ENCODE measurements at places on chromosomes 2 and 18.

DNA sequence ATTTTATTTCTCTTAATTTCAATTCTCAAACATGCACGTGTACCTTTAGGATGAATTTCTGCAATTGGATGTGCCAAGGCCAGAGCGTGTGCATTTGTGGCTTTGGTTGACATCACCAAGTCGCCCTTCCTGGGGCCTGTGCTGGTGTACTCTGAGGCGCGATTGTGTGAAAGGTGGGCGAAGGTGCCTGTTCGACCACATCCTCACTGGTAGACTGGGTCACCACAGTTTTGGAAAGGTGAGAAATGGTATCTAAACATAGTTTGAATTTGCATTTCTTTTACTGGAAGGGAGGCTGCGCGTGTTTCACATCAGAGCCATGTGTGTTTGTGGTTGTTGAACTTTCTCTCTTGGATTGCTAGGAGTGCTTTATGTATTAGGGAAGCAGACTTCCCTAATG, 89.8 kb downstream of the LDLRAD4 start:
- no peak for DNase-seq

DNA sequence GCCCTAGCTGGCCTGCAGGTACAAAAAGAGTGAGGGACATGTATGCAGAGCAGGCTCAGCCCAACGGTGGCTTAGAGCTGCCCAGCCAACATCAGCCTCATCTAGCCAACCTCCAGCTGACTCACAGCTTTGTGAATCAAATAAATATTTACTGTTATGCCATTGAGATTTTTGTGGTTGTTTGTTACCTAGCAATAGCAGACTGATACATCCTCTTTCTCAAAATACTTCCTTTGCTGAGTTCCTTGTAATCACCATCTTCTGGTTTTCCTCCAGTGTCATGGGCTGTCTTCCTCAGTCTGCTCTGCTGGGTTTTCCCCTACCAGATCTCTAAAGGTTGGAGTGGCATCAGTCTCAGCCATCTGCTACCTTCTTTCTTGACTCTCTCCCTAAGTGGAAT, 126.6 kb upstream of the SLC1A4 start:
- DNase-seq: no peak

DNA sequence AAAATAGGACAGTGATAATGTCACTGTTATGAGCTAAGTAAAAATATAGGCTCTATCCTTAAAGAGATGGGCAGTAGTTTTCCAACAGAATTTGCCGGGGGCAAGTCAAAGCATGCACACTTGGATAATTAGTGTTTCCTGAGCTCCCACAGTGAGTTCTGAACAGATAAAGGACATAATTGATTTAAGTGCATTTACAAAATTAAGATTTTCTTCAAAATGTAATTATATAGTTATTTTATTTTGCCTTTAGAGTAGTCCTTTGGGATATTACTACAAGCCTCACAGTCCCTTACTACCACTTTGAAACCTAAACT, 107.6 kb downstream of the RAPGEF4 start:
- no peak for DNase-seq

GRCh38 chr2:207123335-207123744, 42.4 kb downstream of the KLF7 start:
- no peak for DNase-seq

GRCh38 chr2:237310515-237311114, 103.3 kb downstream of the COL6A3 start:
- DNase-seq: no peak

GRCh38 chr2:148577845-148578492, 66.6 kb upstream of the EPC2 start:
- no peak for DNase-seq

DNA sequence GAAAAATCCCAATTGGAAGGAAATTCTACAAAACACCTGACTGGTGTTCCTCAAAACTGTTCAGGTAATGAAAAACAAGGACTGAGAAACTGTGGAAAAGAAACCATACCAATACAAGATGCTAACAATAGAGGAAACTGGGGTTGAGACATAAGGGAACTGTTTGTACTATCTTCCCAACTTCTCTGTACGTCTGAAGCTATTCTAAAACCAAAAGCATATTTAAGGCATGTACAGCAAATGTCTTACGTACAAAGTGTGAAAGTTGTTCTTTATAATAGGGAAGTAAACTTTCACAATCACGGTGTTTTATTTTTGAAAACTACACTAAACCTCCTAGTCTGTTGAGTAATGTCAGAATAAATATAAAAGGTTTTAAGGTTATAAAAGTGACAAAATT, 776.1 kb upstream of the RAB6C start:
- no peak for DNase-seq

GRCh38 chr2:32523686-32524085, 104.2 kb upstream of the TTC27 start:
- DNase-seq: no peak

DNA sequence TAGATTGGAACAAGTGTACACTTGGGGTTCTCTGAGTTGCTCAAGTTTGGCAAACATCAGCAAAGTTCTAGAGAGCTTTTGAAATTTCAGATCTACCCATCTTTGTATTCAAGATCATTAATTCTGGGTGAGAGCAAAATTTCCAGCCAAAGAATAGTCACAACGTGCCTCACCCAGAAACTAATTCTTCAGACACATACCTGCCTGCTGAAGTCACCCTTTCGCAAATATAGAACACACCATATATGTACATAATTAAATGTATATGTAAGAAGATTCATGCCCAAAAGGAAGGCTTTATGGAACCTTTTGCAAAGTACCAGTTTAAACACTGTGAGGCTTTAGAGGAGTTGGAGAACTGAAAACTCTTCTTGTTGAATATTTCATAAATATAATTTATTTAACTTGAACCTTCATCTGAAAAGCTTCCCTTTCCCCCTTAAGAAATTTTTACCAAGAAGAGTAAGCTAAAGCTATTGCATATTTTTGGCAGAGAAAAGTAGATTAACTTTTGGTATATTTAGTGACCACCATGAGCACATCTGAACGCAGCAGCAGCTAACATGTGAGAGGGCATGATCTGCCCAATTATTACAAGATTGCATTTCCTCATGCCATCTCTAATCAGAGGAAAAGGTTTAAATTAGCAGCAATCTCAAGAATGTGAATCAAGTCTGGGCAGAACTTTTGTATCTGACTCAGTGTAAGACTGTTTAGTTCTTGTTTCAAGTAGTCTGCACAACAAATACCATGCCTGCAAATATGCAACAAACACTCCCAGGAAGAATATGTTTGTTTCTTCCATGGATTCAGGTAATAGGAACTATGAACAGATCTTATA, 8.2 kb downstream of the RND3 start:
- no peak for DNase-seq

DNA sequence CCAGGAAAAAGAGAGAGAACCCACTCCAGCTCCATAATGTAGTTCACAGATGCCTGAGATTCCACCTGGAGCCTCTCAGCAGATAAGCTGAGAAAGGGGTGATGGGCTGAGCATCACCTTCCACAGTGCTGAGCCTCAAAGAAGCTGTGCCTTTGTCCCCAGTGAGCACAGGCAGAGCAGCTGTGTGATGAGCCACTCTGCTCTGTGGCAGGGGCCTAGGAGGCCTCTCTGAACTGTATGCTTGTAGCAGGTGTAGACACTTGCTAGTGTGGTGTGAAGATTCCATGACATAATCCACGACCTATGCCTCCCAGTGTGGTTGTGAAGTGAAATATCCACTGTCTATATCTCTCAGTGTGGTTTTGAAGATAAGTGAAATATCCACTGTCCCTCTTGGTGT, 70.4 kb upstream of the MGAT4A start:
- DNase-seq: no peak

DNA sequence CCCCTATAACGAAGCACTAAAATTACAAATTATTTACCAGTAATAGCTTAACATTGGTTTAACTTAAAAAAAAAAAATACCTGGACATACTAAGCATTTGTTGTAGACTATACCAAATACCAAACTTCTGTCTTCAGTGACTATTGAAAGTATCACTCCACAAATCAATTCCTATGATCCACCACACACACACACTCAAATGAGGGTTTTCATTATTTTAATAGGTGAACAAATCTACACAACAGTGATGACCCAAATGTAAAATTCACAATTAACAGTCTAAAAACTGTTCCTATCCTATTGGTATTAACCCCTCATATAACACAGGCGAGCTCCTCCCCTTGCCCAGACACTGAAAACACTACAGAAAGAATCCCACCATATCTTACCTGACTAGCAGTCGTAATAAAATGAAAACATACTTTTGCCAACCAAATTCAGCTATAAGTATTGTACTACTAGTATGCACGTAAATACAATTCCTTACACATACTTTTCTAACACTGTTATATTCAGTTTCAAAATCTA, 2.5 kb downstream of the SP3 start:
- no peak for DNase-seq

DNA sequence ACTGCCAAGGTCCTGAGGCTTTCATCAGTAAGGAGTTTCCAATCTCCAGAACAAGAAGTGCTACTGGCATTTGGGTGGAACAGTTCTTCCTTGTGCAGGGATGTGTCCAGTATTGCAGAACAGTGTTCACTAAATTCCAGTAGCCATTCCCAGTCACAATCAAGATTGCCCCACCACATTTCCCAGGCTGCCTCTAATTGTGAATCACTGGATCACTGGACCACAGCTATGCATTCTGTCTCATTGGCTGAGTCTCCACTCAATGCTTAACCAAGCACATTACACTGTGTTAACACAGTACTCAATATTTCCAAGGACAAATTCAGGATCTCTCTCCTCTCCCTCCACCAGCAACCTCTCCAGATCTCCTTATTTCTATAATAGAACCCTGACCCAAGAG, 160.2 kb upstream of the CCDC150 start:
- DNase-seq: no peak

GRCh38 chr18:26051843-26052242, 38.6 kb downstream of the SS18 start:
- DNase-seq: no peak

- no peak for DNase-seq
These were observed 166.8 kb upstream of the CHAC2 start for GRCh38 chr2:53600815-53601214.

- DNase-seq: no peak
These were observed 138.8 kb upstream of the COPS8 start for GRCh38 chr2:236946871-236947270.

DNA sequence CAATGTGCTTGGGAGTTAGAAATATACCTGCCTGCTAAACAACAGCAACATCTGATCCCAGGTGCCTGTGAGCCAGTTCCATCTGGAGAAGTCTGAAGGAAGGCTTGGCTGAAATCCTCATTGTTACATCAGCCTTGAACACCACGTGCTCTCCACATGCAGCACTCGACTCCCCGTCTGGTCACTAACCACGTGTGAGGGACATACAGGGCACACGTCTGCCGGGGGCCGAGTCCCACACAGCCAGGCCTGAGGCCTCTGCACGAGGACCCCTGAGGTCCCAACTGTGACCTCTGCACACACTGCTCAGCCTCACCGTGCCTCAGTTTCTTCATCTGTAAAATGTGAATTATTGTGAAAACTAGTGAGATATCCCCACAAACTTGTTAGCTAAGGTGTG, 236.5 kb upstream of the SALL3 start:
- DNase-seq: no peak

- DNase-seq: no peak
These were observed 677.7 kb downstream of the CNTNAP5 start for GRCh38 chr2:124702777-124703176.

DNA sequence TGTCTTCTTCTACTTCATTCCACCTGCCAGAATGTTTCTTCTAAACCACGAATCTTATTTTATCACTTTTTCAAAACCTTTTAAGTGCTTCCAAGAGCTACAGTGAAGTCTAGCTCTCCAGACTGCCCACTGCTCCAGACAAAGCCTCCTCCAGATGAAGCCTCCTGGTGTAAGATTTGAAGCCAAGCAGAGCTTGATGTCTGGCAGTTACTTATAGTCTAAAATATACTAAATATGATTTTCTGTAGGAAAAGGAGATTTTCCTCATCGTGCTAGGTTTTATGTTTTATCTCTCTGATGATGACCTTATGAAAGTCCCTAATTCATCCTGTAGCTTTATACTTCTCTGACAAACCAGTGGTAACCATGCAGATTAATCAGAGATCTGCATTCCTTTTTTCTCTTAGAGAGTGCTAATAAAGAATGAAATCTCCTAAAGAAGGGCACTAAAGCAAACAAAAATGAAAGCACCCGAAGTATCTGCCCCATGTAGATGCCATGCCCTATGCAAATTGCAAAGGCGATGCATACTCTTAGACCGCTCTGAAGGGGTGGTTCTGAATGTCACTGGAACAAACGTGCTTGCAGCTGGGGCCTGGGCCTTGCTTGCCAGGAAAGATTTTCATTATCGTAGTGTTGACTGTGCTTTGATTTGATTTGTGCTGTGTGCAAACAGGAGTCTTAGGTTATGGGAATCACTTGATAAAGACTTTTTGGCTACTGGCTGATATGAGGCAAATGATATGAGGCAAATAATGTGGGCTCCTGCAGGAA, 314.2 kb downstream of the PID1 start:
- no peak for DNase-seq

- DNase-seq: no peak
These were observed 76.7 kb downstream of the MRPS9 start for GRCh38 chr2:105114551-105114950.

DNA sequence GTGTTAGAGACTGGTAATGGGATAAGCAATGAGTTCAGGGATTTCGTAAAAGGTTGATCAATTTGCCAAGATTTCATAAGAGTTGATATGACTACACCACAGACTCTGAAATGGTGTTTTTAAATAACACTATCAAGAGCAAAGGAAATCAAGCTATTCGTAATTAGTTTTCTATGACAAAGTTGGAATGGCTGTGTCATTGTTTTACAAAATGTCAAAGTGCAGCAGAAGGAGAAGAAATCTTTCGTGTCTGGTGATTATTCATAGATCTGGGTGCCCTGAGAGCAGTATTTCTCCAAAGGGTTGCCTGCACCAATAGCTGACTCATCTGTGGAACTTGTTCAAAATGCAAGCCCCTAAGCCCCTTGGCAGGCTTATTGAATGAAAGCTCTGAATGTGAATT, 70.1 kb downstream of the NABP1 start:
- DNase-seq: no peak

GRCh38 chr2:50575232-50575631, 456.7 kb downstream of the NRXN1 start:
- no peak for DNase-seq

DNA sequence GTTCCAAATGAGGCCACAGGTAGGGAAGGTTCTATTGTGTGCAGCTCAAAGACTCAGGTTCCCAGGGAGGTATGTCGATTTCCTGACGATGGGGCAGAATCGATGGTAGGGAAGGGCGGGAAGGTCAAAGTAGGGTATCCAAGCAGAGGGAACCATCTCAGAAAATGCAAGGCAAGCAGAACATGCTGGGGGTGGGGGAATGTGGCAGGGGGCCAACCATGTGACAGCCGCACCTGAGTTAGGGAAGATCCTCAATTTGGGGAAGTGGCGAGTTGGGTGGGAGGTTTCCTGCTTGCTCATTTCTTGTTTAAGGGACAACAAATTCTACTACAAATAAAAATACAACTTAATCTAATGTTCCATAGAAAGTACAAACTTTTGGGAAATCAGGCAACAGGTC, 21.7 kb upstream of the GRP start:
- DNase-seq: no peak

GRCh38 chr18:44713435-44713834, 32.7 kb downstream of the SETBP1 start:
- DNase-seq: no peak
